Neural progenitor cell (in vitro differentiated cells): ENCODE measurements at places on chromosomes 7 and 10.
A peak's percentile ranks its signal among the peaks of the same experiment; 100 is the strongest.

DNA sequence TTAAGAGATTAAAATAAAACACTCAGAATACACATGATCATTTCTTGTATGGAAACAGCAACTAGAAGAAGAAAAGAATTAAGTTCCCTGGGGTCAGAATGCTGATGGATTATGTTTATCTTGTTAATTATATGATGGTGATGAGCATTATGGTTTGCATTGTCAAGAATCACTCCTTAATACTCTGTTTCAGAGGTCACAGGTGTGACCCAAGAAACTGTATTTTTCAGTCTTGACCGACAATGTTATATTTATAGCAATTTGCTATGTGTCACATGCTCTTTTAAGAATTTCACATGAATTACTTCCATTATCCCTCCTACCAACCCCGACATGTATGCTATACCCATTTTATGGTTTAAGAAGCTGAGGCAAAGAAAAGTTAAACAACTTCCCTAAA, 2.7 kb upstream of the CHRM2 start:
- no peak for DNase-seq

GRCh38 chr10:22369434-22370072, 24.3 kb downstream of the SPAG6 start:
- no peak for DNase-seq

DNA sequence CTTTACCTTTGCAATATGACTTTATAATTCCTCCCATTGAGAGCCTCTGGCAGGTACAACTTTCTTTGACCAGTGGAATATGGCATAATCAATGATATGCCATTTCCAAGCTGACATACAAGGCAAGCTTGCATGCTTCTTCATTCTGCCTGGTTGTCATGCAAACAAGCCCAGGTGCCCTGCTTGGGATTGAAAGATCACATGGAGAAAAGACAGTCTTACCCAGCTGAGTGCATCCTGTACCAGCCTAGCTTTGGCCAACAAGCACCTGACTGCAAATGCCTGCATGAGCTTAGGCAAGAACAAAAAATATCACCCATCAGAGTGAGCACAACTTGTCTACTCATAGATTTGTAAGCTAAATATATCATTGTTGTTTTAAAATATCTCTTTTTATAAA, 82.9 kb upstream of the KCND2 start:
- peak; percentile 17 for DNase-seq

DNA sequence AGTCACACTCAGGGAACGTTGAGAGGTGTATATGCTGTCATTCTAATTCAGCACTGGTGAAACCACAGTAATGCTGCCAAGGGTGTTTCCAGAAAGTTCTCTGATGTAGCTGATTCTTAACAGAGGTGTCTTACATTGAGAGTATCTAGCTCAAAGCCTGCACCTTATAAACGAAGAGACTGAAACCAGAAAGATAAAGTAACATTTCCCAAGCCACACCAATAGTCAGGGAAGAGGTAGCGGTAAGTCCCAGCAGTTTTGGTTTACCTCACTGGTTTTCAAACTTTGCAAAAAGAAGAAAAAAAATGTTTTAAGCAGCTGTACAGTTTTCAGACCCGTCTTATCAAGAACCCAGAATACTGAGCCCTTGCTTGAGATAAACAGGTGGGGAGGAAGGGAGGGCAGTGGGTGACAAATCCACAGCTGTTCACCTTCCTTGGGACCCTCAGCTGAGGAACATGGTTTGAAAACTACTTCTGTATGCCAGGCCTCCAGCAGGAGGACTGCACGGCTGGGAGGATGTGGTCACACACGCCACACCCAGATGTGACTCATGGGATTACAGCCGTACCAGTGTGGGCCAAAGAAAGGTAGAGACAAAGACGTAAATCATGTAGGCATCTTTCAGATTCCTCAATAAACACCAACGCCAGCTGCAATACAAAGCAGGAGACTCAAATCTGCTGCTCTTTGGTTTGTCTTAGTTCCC, 63.9 kb upstream of the GSDME start:
- no peak for DNase-seq

GRCh38 chr7:43291789-43292188, 179.3 kb downstream of the HECW1 start:
- DNase-seq, result no peak
